Stimulated activated CD4-positive, alpha-beta T cell treated with anti-CD3 and anti-CD28 coated beads, Interleukin-1b, Interleukin-23, amount 100 ng/mL, for 4 hours (primary cell): ENCODE measurements at places on chromosomes 4 and X.

- no peak for DNase-seq
Observed at GRCh38 chr4:126223784-126224407, 909.1 kb downstream of the FAT4 start.

DNA sequence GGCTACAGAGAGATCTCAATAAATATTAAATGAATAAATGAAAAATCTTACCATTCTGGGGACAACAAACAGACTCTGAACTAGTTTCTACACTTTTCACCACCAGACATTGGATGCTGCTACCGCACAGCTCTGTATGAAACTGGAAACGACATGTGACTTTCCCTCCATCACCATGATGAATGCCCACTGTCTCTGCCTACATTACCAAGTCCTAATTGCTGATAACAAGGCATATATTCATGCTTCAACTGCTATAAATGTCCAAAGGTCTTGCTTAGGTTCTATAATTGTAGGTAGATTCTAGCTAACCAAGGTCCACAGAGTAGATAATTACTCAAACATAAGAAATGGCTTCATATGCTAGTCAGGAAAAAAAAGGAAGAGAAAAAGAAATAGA lies 399.4 kb upstream of the ADGRL3 start:
- no peak for DNase-seq

GRCh38 chr4:81571105-81571504 lies 99.4 kb upstream of the RASGEF1B start:
- no peak for DNase-seq

DNA sequence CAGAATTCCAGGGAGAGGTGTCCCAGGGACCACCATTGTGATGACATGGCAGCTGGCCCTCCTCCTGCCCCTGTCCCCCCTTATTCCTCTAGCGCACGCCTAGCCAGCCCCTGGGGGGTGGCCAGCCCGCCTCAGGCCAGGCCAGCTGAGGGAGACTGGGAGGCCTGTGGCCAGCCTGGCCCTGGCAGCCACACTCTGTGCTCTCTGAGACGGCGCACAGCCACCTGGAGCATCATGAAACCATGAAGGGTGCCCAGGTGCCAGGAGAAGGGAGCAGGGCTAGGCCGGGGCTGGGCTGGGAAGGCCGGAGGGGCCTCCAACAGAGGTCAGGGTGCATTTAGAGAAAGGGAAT lies 14.4 kb upstream of the DUSP9 start:
- no peak for DNase-seq

- DNase-seq, result no peak
Observed at GRCh38 chr4:1505511-1506460, 99.5 kb upstream of the NKX1-1 start.

GRCh38 chrX:154485150-154486051 lies 1.0 kb downstream of the UBL4A start:
- no peak for DNase-seq

GRCh38 chr4:137611998-137612700 lies 79.9 kb upstream of the PCDH18 start:
- DNase-seq, result no peak

DNA sequence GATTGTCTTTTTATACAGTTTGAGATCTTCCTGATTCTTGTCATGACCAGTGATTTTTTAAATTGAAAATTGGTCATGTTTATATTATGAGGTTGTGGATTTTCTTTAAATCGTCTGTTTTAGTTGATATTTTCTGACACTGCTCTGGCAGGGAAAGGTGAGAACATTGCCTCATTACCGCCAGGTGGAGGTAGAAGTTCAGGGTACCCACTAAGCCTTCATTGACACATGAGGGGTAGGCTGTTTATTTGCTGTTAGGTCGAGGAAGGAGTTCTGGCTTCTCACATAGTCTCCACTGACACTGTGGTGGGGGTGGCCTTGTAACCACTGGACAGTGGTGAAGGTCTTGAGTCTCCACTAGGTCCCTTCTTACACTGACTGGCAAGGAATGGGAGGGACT lies 117.6 kb upstream of the GPR101 start:
- no peak for DNase-seq

GRCh38 chrX:153456161-153456560 lies 10.3 kb upstream of the TREX2 start:
- no peak for DNase-seq

DNA sequence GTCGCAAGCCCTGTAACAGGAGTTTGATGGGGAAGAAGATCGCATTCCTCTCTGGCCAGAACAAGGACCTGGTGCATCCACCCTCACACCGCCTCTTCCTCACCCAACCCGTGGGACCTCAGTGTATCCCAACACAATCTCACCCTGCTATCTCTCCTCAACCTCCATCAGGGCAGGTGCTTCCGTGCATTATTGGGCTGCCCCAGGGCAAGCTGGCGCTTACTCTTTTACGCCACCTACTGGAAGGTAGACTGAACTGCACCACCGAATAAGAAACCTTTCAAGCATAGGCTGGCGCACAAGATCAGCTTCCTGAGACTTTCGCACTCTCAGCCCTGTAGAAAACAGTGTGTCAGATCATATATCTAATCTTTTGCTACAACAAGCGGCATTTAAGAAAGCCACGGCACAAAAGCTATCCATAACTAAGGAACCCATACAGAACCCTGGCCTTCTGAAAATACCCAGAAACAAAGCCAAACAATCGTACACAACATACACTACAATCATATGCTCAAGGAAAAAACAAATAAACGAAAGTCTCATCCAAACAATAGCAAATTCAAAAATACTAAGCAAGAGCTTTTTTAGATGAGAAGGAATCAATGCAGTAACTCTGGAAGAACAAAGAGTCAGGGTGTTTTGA lies 209.3 kb downstream of the UGT8 start:
- peak; percentile 6 for DNase-seq

- no peak for DNase-seq
Observed at GRCh38 chrX:39985551-39985950, 112.2 kb downstream of the BCOR start.

- no peak for DNase-seq
Observed at GRCh38 chr4:91025241-91026148, 898.3 kb downstream of the CCSER1 start.

DNA sequence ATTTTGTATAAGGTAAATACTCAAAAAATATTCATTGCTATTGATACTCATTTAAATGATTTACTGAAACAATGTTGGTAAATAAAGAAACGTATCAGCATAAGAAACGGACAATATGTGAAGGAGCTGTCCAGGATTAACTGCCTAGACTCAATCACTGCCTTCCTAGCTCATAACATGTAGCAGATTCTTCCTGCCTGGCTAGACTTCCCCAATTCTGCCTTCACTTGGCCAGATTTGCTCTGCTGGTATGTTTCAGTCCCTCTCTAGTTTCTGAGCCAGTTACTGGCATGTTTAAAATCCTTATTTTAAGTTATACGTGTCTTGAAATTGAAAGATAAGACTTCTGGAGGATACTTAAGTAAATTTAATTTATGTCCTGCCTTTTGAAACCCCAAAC lies 740.3 kb downstream of the CENPC start:
- no peak for DNase-seq
